NAMALWA (cell line): ENCODE measurements at places on chromosomes 7 and 10.

- no peak for DNase-seq
Measured at GRCh38 chr7:52831321-52831720, 204.1 kb upstream of the POM121L12 start.

DNA sequence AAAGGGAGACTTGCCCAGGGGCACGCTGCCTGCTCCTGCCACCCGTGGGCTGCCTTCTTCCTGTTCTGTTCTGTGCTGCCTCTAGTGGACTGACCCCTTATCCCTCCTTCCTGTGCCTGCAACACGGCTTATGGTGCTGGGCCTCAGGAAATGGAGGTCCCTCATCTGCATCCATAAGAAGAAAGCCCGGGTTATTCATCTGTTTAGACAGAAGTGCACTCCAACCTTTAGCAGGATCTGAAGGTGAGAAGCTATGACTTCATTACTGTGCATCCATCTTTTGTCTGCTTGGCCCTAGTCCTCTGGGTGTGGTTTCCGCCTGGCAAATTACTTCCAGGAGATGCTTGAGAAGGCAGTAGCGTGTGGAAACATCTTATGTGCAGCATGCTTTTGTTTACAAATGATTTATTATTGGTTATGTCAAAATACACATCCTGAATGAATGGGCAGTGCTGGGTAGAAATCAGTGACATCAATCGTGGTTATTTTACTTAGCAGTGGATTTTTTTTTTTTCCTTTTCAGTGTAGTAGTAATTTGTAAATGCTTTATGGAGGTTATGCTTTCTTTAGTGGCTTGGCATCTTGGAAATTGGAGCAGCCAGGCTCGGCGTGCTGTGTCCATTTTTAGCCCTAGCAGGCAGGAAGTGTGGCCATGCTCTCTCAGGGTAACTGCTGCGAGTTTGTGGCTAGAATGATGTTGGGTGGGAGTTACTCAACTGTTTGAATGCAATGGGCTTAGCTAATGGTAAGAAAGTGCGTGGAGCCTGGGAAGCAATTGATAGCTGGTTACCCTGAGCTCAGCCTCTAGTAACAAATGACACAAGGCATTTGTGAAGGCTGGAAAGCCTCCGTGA lies 12.7 kb downstream of the PTPRE start:
- DNase-seq: peak; percentile 28

- DNase-seq: no peak
Measured at GRCh38 chr10:119919271-119919670, 26.7 kb downstream of the SEC23IP start.

GRCh38 chr10:3901370-3901769 lies 116.4 kb upstream of the KLF6 start:
- DNase-seq: no peak

GRCh38 chr10:6416892-6417512 lies 163.1 kb downstream of the PRKCQ start:
- DNase-seq: peak; percentile 70

- DNase-seq: peak; percentile 45
Measured at GRCh38 chr7:2633538-2634266, 1.9 kb downstream of the TTYH3 start.

- no peak for DNase-seq
Measured at GRCh38 chr7:127512663-127513062, 72.7 kb downstream of the GCC1 start.

DNA sequence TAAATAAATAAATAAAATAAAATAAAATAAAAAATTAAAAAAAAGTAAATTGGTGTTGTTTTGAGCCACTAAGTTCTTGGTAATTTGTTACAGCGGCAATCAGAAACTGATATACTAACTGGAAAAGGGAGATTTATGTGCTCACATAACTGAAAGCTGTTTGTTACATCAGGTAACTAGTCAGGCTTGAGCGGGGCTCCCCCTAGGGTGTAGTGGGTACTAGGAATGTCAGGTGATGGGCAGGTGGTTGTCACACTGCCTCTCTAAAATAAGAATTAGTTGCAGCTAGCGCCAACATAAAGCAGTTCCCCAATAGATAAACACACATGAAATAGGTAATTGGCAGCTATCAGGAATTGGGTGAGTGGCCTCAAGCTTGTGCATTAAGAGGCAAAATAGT lies 1336.9 kb downstream of the XPNPEP1 start:
- DNase-seq: no peak

- DNase-seq: no peak
Measured at GRCh38 chr7:96675548-96675947, 34.1 kb downstream of the SEM1 start.

DNA sequence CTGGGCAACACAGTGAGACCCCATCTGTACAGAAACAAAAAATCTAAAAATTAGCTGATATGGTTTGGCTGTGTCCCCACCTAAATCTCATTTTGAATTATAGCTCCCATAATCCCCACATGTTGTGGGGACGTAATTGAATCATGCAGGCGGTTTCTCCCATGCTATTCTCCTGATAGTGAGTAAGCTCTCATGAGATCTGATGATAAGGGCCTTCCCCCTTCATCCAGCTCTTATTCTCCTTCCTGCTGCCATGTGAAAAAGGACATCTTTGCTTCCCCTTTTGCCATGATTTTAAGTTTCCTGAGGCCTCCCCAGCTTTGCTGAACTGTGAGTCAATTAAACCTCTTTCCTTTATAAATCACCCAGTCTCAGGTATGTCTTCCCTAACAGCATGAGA lies 136.5 kb downstream of the SFMBT2 start:
- DNase-seq: no peak

- DNase-seq: no peak
Measured at GRCh38 chr7:148882841-148883265, 1.2 kb downstream of the EZH2 start.

DNA sequence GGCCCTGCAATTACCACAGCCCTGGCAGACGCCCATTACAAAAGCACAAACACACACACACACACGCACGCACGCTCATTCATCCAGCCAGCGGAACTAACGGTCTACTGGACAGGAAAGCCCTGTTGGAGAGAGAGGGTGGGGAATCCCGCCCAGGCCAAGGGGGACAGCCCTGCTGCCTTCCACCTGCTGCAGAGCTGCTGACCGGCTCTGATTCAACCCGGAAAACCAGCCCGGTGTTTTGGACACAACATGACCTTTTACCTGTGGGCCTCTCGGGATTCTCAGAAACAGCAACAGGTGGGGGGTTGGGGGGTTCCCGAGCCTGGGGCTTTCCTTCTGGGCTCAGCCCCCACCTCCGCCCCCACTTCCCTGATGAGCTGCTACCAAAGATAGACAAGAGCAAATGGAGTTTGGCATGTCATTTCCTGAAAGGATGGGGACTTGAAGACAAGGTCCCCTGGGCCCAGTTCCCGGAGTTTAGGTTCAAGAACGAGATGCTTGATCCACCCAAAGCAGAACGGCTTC lies 18.5 kb upstream of the SERPINE1 start:
- DNase-seq: no peak

- DNase-seq: no peak
Measured at GRCh38 chr7:116399819-116400218, 99.7 kb upstream of the CAV2 start.

DNA sequence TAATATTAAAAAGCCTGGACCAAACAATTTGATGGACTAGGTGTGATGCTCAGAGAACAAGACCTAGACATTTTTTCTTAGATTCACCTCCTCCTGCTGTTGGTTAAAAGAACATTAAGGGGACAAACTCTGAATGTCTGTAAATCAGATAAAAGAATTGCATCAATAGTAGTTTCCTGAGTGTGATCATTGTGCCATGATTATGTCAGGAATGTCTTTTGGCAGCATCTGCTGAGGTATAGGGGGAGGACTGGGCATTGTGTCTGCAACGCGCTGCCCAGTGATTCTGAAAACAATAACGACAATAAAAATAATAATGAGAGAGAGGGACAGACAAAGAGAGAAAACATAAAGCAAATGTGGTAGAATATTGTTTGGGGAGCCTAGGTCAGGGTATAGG lies 6.9 kb downstream of the C7orf57 start:
- DNase-seq: no peak

DNA sequence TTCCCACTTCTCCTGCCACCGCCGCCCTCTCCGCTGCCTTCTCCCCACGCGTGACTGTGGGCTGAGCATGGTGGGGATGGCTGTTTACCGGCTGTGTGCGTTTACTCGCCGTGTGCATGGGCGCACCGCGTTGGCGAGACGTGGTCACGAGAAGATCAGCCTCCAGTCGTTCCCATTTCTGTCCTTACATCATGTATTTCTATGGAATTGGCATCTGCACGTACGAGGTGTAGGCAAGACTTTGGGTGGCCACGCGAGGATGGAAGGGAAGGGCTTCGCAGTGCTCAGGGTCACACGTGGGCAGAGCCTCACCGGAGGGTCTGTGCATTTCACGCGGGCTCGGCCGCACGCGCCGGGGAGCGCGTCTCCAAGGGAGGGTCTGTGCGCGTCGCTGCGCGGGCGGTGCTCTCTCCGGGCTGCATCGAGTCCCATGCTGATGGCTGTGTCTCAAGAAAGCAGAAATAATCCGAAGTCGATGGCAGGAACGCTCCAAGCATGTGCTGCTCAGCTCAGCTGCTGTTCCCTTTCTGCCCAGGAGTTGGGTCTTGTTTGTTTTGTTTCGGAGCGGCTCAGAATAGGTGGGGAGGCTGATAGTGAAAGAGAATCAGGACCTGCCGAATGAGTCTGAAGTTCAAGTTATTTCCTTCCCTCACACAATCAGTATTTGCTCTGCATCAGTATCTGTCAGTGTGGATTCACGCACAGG lies 973 bp downstream of the CAMK1D start:
- DNase-seq: peak; percentile 82

GRCh38 chr7:131787101-131787500 lies 230.7 kb upstream of the PODXL start:
- DNase-seq: no peak

DNA sequence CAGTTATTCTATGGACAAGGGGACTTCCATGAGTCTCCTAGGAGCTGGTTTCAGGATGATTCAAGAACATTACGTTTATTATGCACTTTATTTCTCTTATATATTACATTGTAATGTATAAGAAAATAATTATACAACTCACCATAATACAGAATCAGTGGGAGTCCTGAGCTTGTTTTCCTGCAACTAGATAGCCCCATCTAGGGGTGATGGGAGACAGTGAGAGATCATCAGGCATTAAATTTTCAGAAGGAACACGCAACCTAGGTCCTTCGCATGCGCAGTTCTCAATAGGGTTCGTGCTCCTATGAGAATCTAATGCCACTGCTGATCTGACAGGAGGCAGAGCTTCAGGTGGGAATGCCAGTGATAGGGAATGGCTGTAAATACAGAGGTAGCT lies 137.9 kb downstream of the ANKRD30A start:
- peak; percentile 16 for DNase-seq

DNA sequence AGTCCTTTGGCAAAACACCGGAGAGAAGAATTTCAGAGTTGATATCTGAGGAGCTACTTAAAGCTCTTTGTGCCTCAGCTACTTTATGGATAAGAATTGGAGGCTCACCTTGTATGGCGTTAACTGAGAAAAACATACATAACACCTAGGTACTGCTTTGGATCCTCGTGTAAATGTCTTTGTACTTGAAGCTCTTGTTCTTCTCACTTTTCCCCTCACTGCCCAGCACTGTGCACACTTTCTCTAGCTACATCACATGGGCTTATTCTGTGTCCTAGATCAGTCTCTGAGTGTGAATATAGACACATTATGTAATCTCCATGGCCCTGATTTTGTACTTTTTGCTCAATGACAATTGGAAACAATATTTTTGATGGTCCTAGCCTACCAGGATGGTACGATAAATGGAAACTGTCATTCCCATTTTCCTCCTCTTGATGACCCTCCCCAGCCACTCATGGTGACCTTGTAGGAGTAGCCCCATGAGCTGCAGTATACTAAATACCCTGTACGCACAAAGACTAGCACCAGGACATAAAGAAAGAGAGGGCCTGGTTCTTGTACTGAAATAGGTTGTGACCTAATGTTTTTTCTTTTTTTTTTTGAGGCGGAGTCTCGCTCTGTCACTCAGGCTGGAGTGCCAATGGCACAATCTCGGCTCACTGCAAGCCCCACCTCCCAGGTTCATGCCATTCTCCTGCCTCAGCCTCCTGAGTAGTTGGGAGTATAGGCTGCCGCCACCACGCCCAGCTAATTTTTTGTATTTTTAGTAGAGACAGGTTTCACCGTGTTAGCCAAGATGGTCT lies 22.1 kb downstream of the STAMBPL1 start:
- no peak for DNase-seq

- DNase-seq: no peak
Measured at GRCh38 chr10:51367127-51367526, 292.8 kb downstream of the PRKG1 start.

DNA sequence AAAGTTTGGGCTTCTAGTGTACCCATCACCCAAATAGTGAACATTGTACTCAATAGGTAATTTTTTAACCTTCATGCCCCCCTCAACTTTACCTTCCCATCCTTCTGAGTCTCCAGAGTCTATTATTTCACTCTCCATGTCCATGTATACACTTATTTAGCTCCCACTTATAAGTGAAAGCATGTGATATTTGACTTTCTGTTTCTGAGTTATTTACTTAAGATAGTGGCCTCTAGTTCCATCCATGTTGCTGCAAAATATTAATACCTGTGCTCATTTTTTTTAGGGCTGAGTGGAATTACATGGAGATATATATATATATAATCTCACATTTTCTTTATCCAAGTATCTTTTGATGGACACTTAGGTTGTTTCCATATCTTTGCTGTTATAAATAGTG lies 21.1 kb upstream of the PHF14 start:
- no peak for DNase-seq

- peak; percentile 36 for DNase-seq
Measured at GRCh38 chr7:151014950-151015349, 9.3 kb downstream of the ATG9B start.
